Colonic mucosa (tissue), 4 donors: ENCODE measurements at places on chromosomes 7 and 10. TPM values are rescaled to one million over a fixed set of nuclear protein-coding genes. Genes with fewer than 3 reads are reported as not detected.

Gene SEMA3E
- 1.2 TPM for total RNA-seq

Gene MNX1
- total RNA-seq, result 27.4 TPM

Gene CFAP46
- total RNA-seq, result not detected

Gene HYAL4
- not detected for total RNA-seq

Gene SPDYE8
- not detected for total RNA-seq

Gene CAPZA2
- total RNA-seq, result 186 TPM

Gene ITGB8
- 8.1 TPM for total RNA-seq
